ENCODE measurements at places on chromosomes 6 and 20.

GRCh38 chr20:17298171-17298570, 71.3 kb downstream of the PCSK2 start:
- no peak for DNase-seq

- DNase-seq = no peak
Measured at GRCh38 chr20:1685304-1686052, 27.9 kb upstream of the SIRPG start.

- no peak for DNase-seq
Measured at GRCh38 chr6:37783025-37783855, 36.3 kb upstream of the ZFAND3 start.

DNA sequence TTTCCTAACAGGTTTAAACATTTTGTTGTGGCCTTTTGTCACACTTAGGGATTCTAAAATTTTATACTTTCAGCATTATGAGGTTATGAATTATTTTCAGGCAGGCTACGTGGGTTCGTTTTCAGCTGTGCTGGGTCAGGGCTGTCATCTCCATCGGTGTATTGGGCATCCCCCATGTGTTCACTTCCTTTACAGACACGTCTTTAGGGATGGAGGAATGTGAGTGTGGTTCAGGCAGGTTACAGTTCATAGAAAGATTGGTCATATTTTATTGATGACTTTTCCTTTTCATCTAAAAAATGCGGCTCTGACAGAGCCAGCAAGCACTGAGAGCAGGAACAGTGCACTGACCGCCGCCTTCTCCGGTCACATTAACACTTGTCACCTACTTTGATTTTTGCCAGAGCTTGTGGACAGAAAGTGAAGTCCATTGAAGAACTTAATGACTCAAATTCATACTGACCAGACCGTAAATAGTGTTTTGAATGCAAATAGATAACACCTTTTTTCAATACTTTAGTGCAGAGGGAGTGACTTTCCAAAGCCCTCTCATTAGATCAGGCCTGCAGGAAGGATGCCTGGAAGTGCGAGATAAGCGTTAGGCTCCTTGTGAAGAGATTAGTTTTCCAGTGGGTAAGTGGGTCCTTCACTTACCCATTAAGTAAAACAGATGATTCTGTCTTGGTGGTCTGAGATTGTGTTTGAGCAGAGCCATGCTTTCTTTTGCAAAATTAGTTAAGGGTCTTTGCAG, 113.1 kb downstream of the TIAM2 start:
- no peak for DNase-seq

DNA sequence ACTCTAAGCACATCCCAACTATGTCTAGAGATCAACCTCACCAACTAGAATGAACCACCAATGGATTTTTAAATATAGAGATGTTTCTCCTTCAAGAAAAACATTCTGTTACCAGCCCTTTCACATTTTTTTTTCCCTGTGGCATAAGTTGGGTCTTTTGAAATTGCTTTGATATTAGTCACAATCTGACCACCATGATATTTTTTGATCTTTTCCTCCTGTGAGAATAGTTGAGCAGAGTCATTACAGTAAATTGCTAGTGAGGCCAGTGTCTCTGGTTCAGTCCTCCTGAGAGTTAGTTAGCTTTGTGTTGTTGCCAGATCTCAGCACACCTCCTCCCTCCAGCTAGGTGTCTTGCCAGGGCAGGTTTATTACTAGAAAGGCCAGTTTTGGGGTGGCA, 79.7 kb upstream of the MYLIP start:
- DNase-seq = no peak

DNA sequence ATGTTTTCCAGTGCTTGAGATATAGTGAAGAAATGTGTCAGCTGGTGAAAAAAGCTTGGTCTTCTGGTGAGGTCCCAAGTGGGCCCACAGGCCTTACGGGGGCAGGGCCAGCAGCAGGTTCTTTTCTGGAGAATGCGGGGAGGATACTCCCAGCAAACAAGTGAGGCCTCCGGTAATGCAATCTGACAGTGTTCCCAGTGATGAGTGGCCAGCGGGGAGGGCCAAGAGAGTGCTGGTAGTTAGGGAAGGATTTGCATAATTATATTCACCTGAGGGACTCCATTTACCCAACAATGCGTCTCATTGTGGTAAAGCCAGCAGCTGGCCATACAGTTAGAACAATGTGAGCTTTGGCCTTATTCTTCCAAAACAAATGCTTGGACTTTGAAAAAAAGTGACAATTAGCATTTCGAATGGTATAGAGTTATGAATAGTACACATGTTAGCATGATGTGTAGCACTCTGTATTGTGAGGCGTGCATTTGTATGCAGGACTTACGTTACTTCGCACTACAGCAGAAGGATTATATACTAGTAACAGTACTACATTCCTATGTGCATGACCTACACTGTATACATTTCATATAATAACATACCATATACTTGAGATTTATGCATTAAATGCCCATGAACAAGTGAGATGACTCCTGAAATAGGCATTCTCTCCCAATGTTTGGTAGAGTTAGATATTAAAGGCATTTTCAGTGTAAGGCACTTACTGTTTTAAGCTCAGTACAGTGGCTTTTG, 69.8 kb downstream of the MYB start:
- DNase-seq = no peak

Data from GM04503 (cell line).